A549 treated with AZD2906 at 1 μM for 4 hours (cell line): ENCODE measurements at places on chromosomes 16 and 17. TPM values are rescaled to one million over a fixed set of nuclear protein-coding genes. Genes with fewer than 3 reads are reported as not detected.

The TEKT3 gene
- total RNA-seq: 0.10 to 0.41 TPM (median 0.15 TPM) in 4 of 5 replicates, not detected in the other

The RTN4RL1 gene
- total RNA-seq: 13.8 to 19.9 TPM (median 16.7 TPM) in 5 replicates

The HSD17B2 gene
- 0.06 to 0.09 TPM in 2 of 5 replicates, not detected in the others for total RNA-seq

The CLEC18C gene
- total RNA-seq: 0.05 to 0.11 TPM (median 0.08 TPM) in 4 of 5 replicates, not detected in the other

The ENPP7 gene
- not detected in 5 replicates for total RNA-seq

The SMTNL2 gene
- 0.17 to 0.74 TPM (median 0.51 TPM) in 5 replicates for total RNA-seq

The ATP6V0C gene
- 146 to 301 TPM (median 257 TPM) in 5 replicates for total RNA-seq

The KRT9 gene
- total RNA-seq: not detected in 5 replicates

The OVCA2 gene
- total RNA-seq: 59.4 to 84.9 TPM (median 75.7 TPM) in 5 replicates

The LMF1 gene
- 7.0 to 11.2 TPM (median 9.4 TPM) in 5 replicates for total RNA-seq

The TLCD1 gene
- 28.7 to 45.6 TPM (median 42.9 TPM) in 5 replicates for total RNA-seq

The HOXB13 gene
- total RNA-seq: 1.8 to 2.1 TPM (median 2.0 TPM) in 5 replicates

The ABCC11 gene
- total RNA-seq: 0.05 to 0.25 TPM (median 0.08 TPM) in 5 replicates
